Fibroblast of gingiva (primary cell): ENCODE measurements at places on chromosomes 12 and 14.

DNA sequence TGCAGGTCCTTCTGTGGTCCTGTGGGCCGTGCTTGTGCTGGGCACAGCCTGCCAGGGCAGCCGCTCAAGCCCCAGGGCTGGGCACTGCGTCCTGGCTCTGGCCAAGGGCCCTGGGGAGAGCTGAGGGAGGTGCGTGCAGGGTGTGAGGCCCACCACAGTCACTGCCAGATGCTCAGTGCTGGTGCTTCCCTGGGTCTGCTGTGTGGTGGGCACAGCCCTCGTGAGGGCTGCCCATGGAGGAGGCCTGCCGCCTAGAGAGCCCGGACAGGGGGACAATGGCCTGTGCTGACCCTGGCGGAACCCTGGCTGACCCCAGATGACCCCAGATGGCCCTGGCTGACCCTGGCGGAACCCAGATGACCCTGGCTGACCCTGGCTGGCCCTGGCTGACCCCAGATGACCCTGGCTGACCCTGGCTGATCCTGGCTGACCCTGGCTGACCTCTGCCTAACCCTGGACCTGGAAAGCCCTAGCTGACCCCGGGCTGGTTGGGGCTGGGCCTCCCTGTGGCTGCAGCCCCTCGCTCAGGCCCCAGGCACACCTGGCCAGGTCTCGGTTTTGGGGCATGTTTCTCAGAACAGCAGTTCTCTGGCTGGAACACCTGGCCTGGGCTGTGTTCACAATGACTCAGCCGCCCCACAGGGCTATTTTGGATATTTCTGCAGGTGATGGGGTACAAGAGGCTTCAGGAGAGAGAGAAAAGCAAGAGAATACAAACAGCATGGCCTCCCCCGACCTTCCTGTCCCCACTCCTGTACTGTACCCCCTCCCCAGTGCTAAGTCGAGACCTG, 55.4 kb downstream of the TMEM121 start:
- DNase-seq, result no peak

DNA sequence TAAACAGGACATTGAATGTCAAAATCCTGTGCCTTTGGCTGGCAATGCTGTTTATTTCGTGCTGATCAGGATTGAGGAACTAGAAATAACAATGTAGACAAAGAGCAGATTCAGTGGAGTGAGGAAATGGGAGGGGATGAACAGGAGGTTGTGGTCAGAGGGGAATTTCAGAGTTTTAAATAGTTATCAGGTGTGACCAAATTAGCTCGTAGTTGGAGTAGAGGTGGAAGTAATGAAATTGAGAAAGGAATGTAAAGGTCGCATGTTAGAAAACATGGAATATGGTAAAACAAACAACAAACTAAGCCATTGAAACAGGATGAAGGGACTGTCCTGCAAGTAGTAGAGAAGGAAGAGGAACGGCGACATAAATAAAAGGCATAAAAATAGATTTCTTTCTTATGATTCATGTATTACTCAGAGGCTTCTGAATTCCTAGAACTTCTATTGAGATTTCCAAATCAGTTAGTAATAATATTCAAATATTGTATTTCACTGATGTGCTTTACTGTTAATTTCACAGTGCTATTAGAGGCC, 9.5 kb upstream of the SAV1 start:
- DNase-seq, result peak; percentile 50

GRCh38 chr12:132771126-132771838, 9.7 kb upstream of the ANKLE2 start:
- no peak for DNase-seq

GRCh38 chr14:96958057-96958456, 160.9 kb downstream of the VRK1 start:
- no peak for DNase-seq

GRCh38 chr14:22689199-22689598, 45.0 kb upstream of the OR6J1 start:
- peak; percentile 45 for DNase-seq

- no peak for DNase-seq
Observed at GRCh38 chr12:81874166-81874565, 115.0 kb upstream of the PPFIA2 start.

GRCh38 chr12:117674313-117674712, 294.5 kb downstream of the KSR2 start:
- no peak for DNase-seq
